NCI-H524 treated with DMSO at 0.1 percent for 48 hours (cell line): ENCODE measurements at places on chromosomes 7 and 10.

GRCh38 chr7:142320883-142321282 lies 63.0 kb upstream of the PRSS58 start:
- no peak for DNase-seq

DNA sequence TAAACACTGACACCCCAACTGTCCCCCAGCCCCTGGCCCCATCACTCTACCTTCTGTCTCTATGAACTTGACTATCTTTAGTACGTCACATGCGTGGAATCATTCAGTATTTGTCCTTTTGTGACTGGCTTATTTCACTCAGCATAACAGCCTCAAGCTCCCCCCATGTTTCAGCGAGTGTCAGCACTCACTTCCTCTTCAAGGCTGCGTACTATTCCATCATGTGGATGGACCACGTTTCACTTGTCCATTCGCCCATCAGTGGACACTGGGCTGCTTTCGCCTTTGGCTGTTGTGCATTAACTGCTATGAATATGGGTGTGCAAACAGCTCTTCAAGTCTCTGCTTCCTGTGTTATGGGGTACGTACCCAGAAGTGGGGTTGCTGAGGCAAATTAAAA lies 100.7 kb downstream of the PTPRN2 start:
- no peak for DNase-seq

DNA sequence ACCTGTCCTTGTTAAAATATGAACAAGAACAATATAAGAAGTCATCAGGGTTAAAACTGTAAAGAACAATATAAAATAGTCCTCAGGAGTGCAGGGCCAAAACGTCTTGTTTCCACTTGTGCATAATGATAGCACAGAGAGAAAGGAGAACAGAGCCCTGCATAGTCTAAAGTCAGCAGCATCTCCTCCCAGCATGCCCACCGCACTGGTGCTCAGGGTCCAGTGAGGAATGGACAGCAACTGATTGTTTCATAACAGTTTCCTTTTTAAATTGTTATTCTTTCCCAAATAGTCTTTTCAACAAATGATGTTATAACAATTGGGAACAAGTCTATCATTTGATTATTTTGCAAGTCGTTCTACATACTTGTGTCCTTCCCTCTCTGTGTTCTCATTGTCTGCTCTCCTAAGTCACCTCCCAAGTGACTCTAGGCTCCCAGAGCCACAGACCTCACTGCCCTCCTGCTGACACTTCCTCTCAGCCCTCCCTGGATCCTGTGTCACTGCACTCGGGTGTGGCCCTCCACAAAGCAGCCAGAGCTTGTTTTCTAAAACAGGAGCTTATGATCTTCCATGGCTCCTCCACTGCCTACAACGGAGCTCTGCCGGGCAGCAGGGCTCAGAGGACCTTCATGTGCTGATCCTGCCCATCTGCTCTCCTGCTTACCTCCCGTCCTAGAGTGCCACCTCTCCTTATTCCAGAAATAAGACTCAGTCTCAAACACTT lies 27.6 kb downstream of the COBL start:
- peak; percentile 22 for DNase-seq

GRCh38 chr7:36792421-36792820 lies 68.1 kb upstream of the AOAH start:
- no peak for DNase-seq

DNA sequence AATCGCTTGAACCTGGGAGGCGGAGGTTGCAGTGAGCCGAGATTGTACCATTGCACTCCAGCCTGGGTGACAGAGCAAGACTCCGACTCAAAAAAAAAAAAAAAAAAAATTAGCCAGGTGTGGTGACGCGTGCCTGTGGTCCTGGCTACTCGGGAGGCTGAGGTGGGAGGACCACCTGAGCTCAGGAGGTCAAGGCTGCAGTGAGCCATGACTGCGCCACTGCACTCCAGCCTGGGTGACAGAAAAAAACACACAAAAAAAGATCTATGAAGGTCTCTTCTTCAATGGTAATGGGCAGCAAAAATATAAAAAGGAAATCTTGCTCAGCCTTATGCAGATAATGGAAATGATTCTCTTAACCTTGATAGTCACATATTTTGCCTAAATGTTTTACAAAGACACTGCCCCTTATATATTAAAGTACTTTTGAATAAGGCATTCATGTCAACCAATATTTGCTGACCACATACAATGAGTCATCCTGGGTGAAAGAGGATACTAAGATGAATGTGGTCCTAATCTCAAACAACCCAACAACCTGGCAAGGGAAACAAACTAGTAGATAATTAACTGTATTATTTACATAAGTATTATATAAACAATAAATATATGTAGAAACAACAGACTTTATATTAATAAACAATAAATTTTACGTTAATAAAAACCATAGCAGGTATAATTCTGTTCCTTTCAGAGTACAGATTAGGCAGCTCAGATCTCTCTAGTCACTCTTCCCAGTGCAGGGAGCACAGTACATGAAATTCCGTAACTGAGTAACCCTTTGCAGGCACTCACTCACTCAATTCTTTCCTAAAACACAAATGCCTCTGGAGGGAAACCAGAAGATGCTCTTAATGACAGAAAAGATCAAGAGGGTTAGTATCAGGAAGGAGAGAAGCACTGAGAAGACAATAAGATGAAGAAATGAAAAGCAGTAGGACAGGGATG lies 8.1 kb downstream of the TOMM7 start:
- no peak for DNase-seq

- no peak for DNase-seq
These were observed 79.1 kb downstream of the RAMP3 start for GRCh38 chr7:45236666-45237065.

DNA sequence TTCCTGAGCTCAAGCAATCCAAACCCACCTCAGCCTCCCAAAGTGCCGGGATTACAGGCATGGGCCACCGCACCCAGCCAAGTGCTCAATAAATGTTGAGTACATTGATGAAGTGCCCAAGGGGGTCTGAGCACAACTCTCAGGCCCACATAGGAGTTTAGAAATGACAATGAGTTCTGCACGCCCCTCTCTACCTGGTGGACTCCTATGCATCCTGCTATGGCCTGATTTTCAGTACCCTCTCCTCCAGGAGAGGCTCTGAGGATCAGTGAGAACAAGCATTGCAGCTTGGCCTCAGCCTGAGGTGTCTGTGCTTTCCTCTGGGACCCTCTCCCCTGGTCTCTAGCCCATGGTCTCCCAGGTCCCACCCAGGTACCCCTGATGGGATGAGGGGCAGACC lies 20.9 kb upstream of the GRIFIN start:
- no peak for DNase-seq

- no peak for DNase-seq
These were observed 834 bp downstream of the TAC1 start for GRCh38 chr7:97732565-97733275.

- DNase-seq: no peak
These were observed 63.7 kb downstream of the COL13A1 start for GRCh38 chr10:69865450-69865849.

DNA sequence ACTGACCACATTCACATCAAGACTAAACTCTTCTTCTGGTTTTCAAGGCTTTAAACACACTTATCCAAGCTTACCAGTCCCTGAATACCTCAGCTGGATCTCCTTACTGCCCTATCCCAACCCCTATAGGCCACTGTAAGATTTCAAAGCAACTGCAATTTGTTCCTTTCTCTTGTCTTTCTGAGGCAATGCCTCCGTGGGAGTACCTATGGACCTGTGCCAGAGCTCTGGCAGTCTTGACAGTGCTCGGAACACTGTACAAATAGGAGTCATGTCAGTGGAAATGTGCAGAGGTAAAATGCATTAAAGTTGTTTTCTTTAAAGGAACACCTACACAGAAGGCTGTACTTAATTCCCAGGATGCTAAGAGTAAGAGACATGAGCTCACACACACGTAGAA lies 124.7 kb downstream of the CNOT4 start:
- DNase-seq: no peak

DNA sequence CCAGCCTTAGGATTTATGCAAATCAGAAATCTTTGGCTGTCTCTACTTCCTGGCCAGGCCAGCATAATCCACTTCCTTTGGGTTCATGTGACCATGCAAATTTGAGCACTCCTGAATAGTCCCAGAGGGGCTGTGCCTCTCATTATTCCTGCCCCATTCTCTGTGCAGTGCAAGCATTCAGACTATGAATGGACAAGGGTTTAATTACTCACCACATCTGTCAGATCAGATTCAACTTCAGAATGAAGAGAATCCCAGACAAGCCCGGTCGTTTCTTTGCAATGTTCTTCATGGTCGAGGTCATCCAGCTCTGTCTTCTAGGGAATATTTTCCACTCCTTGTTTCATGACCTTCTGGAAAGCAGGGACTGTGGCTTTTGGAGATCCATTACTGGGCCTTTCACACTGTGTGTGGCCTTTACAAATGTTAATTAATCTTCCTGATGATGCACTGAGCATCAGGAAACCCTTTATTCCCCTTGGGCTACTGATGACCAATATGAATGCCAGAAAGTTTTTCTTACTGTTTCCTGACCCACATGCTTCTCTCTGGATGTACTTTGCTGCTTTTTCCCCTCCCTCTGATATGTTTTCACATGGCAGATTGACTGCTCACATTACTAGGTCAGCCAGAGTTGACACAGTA lies 217.6 kb upstream of the TCF7L2 start:
- DNase-seq: peak; percentile 70

DNA sequence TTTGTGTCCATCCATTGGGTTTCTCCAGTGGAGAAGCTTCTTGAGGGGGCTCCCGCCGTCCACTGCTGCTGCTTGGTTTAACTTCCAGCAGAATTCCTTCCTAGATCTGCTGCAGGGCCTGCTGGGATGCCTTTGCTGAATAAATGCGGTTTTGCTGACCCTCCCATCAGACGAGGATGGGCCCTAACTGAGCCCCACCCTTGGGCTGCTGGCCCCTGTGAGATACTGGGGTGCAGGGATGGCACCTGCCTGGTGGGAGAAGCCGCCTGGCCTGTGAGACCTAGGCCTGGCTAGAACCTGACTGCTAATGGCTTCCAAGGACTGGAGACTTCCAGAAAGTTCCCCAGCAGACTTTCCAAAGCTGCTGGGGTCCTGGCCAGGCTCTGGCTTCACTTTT lies 43.8 kb downstream of the ZNF467 start:
- DNase-seq: no peak

- no peak for DNase-seq
These were observed 55.9 kb upstream of the ADRB1 start for GRCh38 chr10:113987805-113988204.

- DNase-seq: no peak
These were observed 25.2 kb downstream of the NUB1 start for GRCh38 chr7:151366880-151367222.

- no peak for DNase-seq
These were observed 23.5 kb downstream of the MAT1A start for GRCh38 chr10:80265740-80266512.

DNA sequence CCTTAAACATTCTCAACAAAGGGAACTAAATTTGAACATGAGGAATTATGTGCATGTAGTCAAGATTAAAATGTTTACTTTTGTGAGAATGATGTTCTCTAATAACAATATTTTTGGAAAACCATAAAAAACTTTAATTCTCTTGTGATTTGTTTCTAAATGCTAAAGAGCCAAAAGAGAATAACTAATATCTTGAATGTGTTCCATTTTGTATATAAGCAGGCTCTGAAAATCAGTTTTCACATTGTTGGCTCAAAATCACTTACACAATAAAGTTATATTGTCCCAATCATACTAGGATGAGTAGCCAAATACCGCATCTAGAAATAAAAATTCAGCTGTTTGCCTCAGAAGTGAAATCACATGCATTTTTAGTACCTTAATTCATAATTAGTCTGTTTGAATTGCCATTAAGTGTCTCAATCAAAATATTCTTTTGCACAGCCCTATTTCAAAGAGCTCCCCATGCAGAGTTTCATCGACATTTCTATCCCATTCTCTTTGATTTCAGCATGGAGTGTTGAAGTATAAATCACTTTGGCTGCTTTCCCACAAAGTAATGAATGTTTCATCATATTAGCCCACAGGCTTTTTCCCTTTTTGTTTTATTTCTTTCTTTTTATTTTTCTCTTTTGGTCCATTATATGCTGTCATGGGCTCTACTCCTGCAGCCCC lies 420.3 kb upstream of the POM121L12 start:
- DNase-seq: no peak

GRCh38 chr10:74963549-74963948 lies 137.1 kb downstream of the KAT6B start:
- no peak for DNase-seq
